CD4-positive, alpha-beta memory T cell (primary cell): ENCODE measurements at places on chromosomes 2 and 18.

GRCh38 chr2:240167588-240167880, 27.1 kb upstream of the OTOS start:
- no peak for DNase-seq

DNA sequence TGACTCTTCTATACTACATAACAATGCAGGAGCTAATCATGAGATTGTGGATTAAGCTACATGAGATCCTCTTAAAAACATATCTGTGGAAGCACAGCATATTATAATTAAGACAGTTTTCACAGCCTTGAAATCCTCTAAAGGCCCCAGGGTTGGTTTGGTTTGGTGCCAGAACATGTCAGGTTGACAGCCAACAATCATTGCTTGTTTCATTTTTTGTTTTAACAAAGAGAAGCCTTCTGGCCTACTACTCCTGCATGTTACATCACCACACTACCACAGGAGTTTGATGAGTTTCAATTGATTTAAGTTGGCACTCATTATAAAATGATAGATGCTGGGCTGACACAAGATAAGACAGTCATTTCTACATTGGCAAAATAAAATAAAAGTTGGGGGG, 255.9 kb upstream of the ERBB4 start:
- DNase-seq = no peak

GRCh38 chr2:128215897-128216642, 102.6 kb downstream of the HS6ST1 start:
- no peak for DNase-seq

DNA sequence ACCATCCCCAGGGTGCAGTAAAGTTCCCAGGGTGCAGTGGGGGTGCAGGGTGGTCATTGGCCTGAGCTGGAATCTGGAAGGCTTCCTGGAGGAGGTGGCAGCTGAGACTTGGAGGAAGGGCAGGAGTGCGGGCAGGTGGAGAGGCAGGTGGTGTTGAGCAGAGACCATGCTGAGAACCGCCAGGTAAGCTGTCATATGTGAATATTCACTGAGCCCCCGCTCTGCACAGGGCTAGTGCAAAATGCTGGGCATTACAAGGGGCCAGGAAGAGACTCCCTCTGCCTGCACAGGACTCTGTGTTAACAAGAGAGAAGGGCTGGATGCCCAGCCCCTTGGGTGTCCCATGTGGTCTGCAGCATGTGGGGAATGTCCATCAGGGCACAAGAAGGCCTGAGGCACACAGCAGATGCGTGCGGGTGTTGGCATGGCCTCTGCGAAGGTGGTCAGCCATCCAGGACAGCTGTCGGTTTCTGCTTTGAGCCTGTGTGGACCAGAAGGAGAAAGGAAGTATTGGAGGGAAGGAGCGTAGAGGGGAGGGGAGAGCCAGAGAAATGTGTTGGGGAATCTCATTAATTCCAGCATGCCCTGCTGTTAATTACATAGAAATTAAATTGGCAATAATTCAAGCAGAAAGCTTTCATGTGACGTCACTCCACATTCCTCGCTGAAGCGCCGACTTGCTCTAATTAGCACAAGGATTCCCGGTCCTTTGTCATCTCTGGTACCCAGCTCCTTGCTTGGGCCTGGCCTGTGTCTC, 62.8 kb upstream of the OTOS start:
- no peak for DNase-seq

GRCh38 chr2:33190393-33190937, 243.7 kb downstream of the LTBP1 start:
- no peak for DNase-seq

- DNase-seq = no peak
Measured at GRCh38 chr18:33184175-33184574, 256.3 kb downstream of the CCDC178 start.

DNA sequence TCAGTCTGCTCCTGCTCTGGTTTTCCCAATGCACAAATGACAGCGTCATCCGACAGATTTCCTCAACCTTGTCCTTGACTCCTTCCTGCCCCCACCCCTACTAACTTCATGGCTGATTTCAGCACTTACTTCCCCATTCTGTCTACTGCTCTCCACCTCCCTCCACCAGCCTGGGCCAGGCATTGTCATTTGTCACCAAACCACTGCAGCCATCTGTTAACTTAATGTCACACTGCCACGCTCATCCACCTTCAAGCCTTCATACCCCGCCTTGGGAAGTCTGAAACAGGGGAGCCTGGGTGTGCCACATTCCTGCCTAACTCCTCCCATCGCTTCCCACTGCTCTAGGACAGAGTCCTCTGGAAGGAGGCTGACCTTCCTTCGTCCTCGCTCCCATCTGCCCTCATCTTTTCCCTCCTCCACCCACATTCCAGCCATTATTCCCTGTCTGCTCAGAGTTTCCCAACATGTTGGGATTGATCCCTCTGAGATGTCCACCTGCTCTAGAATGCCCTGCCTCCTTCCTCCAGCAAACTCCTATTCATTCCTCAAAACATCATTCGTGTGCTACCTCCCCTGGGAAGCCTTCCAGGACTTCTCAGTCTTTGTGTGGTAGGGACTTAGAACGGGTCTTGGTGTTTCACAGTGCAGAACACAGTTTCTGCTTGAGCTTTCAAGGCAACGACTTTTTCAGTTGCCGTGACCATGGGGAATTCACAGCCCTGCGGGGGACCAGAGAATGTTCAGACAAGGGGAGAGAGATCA, 42.2 kb upstream of the SMAD7 start:
- DNase-seq = no peak

GRCh38 chr2:160610041-160610440, 116.4 kb upstream of the RBMS1 start:
- DNase-seq = no peak

GRCh38 chr18:76357174-76357573, 137.9 kb downstream of the ZNF516 start:
- DNase-seq = no peak

- DNase-seq = no peak
Measured at GRCh38 chr2:64773461-64774118, 119.9 kb upstream of the SERTAD2 start.
